HFFc6 (cell line): ENCODE measurements at places on chromosomes 11 and 22.

DNA sequence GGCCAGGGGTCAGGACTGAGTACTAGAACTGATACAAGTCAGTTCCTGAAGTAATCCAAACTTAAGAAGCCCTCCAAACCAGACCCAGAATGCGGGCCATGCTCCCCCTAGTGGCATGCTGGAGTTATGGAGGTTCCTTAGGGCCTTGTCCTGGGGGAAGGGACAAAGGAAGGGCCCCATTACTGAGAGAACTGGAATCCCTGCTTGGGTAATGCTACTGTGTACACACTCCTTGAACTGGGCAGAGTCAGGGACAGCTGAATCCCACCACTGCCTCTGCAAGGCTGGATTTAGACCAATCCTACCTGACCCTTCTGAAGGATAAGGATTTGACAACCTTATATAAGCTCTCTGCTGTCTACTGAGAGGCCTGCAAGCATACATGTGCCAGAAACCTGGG is 97.3 kb upstream of the AKIP1 start:
- DNase-seq, result peak; percentile 78

DNA sequence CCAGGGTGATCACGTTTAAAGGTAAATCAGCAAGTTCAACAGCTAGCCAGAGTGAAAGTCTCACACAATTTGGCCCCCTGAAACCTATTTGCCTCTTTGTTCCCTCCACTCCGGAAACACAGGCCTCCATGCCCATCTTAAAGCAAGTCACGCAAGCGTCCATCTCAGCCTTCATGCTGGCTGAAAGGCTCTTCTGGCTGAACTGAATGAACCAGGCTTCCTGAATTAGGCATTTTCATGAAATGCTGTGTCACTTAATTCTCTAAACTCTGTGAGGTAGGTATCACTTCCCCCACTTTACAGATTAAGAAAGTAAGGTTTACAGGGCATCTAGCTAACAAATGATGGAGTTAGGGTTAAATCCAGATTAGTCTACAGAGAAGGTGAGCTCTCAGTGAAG is 1.4 kb downstream of the SLC25A17 start:
- DNase-seq, result no peak

GRCh38 chr11:108870373-108871020 is 205.6 kb downstream of the DDX10 start:
- peak; percentile 78 for DNase-seq

DNA sequence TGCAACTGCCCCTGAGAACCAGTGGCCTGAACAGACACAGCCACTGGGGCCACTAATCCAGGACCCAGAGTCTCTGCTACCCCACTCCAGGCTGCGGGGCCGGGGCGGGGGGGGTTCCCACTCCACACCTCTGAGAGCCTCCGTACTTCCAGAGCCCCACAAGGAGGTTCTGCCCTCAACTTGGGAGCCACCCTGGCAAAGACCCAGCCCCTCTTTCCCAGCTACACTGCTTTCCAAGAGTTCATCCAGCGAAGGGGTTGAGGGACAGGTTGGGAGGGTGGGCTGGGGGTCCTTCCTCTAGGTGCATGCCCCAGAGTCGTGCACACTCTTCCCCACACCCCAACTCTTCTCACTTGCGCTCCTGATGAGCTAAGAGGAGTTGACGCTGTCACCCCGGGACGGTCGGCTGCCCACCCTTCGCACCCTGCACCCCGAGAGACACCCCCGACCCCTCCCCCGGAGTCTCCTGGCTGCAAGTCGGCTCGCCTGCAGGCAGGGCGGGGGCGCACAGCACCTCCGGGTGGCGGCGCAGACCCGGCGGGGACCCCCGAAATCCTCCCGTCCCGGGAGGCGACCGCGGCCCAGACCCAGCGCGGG is 531 bp downstream of the RAB3IL1 start:
- DNase-seq, result no peak

DNA sequence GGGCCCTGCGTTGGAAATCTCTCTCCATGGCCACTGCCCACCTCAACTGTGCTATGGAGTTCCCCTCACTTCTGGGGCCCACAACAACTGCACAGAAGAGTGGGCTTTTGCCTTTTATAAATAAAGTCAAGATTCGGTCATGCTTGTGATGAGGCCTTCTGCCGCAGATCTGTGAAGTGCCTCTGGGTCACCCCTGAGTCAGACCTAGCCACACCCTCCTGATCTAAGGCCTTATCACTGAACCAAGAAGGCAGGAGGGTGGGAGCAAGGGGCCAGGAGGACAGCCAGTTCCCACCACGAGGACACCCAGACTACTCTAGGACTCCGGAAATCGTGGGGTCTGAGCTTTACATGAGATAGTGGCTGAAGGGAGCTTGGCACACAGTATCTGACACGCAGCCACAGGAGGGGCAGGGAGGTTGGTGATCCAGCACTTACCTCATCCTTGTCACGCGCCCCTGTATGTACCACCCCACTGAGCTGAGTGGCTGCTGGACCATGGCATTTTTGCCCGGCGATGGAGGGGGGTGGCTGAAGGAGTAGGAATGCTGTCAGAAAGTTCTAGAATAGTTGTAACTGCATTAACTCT is 115.7 kb downstream of the ABTB2 start:
- peak; percentile 7 for DNase-seq

GRCh38 chr11:110454609-110455008 is 24.9 kb downstream of the FDX1 start:
- no peak for DNase-seq

DNA sequence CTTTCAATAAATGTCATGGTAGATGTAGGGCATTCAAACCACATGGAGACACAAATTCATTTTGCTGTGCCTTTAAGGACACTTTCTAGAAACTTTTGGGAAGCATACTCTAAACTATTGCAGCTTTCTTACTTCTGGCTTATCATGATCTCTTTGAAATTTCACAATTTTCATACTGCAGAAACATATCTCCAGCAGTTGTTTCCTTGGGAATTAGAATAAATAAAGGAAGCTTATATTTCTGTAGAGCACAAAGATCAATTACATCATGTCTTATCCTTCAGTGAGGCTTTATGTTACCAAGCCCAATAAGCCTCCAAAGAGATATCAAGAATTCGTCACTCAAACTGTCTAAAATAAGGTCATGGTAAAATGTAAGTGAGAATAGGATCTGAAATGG is 74.5 kb upstream of the RAB38 start:
- no peak for DNase-seq

DNA sequence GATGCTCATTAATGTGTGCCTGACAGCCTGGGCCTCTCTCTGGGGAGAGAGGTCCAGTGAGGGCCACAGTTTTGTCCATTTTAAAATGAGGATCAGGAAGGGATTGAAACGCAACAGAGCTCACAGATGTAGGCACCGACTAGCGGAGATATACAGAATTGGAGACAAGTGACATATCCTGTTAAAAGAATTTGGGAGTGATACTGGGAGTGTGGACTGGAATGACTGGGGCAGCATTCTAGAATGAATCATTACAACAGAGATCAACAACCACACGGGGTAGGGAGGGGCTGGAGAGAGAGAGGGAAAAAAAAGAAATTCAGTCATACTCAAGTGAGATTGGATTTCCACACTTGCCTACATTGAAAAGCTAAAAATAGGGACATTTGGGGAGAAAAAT is 2.5 kb upstream of the NCAM1 start:
- DNase-seq, result peak; percentile 9

- DNase-seq, result no peak
Measured at GRCh38 chr11:101126551-101127196, 2.9 kb downstream of the PGR start.

- no peak for DNase-seq
Measured at GRCh38 chr22:17787241-17787640, 13.0 kb upstream of the BID start.

- peak; percentile 11 for DNase-seq
Measured at GRCh38 chr22:38796262-38796957, 2.5 kb upstream of the DNAL4 start.

DNA sequence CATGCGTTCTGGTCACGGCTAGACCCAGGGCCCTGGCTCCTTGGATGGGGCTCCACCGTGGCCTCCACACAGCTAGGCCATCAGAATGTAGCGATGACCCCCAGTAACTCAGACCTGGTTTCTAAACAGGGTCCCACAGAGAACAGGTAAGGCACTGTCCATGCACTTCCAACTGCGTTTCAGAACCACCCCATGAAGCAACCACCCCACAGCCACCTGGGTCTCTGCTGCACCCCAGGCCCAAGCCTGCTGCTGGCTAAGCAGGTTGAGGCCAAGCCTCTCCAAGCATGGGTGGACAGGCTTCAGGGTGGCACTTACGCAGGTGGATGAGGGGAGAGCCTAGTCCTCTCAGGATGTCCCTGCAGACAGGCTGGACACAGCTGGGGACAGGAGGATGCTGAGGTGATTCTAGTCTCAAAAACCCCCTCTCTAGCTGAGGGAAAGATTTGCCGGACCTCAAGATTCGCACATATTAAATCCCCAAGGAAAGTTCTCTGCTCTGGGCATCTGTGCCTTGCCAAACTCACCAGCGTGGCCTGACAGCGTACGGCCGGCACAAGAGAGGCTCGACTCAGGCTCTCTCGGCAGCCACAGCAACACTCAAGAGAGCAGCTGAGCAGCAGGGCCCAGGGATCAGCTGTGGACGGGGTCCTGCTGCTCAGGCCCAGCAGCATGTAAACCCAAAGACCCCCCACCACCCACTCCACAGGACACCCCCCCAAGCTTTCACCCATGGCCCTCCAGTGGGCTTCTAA is 141.6 kb downstream of the CRYBB2 start:
- DNase-seq, result no peak

DNA sequence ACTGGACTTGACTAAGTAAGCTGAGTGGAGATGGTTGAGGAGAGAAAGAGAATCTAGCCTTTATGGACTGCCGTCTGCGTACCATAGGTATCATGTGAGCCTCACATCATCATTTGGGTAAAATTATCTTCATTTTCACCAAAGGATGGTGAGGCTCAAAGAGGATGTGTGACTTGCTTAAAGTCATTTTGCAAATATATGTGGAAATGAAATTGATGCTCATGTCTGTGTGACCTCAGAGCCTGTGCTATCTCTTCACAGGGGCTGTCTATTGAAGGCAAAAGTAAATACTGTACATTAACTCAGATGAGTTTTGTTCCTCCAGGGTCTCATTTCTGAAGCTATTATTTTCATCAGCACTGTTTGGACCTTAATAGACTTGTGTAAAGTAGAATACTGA is 83.3 kb upstream of the ALKBH3 start:
- DNase-seq, result no peak

DNA sequence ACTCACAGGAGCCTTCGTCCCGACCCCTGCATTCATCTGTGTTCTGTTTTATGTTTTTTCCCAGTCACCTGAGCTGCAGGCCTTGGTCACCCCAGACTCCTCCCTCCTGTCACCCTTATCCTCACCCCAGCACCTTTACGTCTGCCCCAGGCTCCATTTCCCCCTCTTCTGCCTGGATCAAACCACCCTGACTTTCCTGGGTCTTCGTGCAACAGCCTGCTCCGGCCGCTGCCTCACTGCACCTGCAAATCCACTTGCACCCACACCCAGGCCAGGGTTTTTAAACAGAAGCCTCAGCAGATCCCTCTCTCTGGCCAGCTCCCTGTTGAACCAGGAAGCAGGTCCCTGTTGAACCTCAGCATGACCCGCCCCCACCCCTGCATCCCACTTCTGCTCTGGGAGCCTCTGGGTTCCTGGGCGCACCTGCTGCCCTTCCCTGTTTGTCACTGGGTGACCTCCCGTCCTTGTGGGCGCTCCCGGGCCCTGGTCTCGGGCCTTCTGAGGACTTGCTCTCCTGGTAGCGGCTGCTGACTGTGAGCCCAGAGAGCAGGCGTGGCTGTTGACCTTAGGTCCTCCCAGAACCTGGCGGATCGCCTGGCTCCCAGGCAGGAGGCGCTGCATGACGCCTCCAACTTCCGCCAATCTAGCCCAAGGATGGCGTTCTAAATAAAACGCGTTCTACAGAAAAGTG is 12.8 kb downstream of the MAPK8IP2 start:
- DNase-seq, result no peak

DNA sequence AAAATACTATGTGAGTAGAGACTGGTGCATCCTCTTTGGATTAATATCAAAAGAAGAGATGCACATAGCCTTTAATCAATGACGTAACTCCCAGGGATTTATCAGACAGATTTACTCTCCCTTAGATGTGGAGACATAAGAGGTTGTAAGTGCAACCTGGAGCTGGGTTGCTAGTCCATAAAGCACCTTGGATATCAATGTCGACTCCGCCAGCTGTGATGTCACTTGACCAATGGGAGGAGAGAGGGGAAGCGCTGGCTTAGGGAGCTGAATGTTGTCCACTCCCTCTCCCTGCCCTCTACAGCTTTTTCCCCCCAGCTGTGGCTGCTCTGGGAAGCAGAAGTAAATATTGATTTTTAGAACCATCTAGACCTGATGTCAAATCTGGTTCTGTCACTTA is 28.9 kb upstream of the TMEM86A start:
- DNase-seq, result no peak

GRCh38 chr11:103532133-103532788 is 423.0 kb downstream of the DYNC2H1 start:
- peak; percentile 85 for DNase-seq

GRCh38 chr11:76339221-76339620 is 41.7 kb downstream of the THAP12 start:
- no peak for DNase-seq

GRCh38 chr22:41557401-41558240 is 3.2 kb upstream of the CSDC2 start:
- peak; percentile 49 for DNase-seq

DNA sequence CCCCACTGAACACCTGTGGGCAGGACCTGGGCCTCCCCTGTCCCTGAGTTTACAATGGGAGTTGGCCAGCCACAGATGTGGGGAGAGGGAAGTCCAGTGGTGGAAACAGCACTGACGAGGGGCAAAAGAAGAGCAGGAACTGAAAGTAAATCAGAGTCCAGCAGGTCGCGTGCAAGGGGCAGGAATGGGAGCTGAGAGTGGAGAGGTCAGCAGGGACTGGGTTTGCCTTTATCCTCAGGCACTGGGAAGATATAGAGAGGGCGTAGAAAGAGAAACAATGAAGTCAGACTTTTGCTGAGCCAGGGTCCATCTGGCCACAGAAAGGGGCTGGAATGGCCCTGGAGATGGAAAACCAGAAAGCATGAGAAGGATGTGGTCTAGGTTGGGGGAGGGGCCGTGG is 8.5 kb downstream of the P2RY6 start:
- DNase-seq, result no peak

DNA sequence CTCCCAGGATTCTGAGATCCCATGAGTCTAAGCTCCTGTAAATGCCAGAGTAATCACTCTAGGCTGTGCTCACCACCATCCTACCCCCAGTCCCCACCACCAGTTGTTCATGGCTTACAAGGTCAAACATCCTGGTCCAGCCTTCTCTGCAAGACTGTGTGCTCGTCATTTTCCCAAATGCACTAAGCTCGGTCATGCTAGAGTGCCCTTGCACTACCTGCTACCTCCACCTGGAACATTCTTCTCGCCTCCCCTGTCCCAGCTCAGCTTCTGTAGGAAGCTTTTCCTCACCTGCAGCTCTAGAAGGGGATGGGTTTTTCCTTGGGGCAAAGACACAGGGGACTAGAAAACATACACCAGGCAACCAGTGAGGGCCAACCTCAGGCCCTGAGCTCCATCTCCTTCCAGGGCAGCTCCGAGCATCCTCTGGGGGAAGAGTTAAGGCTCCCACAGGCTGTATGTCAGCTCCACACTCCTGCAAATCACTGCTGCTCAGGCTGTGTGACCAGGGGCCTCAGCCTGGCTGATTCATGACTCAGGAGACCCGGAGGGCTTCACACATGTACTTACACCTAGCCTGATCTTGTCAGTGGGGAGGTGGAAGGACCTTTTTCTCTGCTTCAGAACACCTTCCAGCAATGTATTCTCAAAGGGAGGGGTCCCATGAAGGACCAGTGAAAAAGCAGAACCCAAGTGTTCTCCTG is 37.2 kb upstream of the CSNK2A3 start:
- DNase-seq, result no peak
